ENCODE measurements at places on chromosomes 7 and 10.
A peak's percentile ranks its signal among the peaks of the same experiment; 100 is the strongest.

- DNase-seq: no peak
These were observed 300.2 kb downstream of the NEBL start for GRCh38 chr10:20596911-20597310.

DNA sequence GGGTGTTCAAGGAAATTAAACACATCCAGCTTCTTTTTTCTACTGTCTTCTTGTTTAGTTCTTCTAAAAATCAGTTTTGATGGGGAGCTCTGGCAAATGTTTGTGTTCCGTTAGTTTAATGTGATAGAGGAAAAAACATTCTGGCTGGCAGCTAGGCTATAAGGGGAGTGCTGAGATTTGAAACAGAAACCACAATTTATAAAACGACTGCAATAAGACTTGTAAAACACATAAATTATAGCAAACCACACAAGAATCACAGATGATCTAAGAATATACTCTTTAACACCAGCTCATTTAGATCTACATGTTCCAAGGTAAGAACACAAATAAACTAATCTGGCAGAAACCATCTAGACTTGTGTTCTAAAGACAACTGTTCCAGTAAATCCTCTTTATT lies 425.5 kb downstream of the CNTNAP2 start:
- no peak for DNase-seq

DNA sequence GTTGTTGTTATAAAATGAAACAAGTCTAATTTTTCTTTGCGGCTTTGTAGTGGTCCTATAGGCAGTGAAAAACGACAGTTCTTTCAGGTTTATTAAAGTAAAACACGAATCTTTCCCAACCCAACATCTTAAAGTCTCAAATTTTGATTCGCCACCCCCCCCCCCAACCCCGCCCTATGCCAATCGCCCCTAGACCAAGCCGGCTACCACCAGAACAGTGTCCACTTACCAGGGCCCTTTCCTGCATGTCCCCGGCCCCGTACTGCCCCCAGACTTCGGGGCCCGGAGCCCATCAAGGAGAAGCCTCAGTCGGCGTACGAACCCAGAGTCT lies 335 bp upstream of the CHCHD1 start:
- no peak for DNase-seq

DNA sequence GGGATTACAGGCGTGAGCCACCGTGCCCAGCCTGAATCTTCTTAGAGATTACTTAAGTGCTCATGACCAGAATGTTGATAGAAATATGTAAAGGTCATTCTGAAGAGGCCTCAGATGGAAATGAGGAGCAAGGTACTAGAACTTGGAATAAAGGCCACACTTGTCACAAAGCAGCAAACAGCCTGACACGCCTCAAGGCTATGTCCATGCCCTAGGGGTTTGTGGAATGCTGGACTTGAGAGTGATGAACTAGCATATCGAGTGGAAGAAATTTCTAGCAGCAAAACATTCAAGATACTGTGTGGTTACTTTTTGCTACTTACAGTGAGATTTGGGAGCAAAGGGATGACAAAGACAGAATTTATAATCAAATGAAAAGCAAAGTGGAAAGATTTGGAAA lies 39.0 kb downstream of the ZNF438 start:
- DNase-seq: no peak

DNA sequence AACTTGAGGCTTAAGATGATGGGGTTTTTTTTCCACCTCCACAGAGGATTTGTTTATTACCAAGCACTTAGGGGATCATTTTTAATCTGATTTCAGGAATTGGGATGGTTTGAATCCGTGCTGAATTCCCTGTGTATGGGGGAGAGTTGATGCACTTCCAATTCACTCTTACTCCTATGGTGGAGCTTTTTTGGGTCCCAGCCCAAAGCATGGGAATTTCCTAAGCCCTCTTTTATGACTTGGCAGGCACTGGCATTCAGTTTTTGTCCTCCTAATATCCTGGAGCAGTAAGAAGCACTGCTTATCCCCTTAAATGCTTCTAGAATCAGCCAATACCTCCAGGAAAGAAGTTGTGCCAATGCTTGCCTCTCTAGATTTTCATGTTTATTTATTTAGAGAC lies 78.7 kb downstream of the HYCC1 start:
- no peak for DNase-seq

GRCh38 chr7:81075150-81075549 lies 156.3 kb upstream of the SEMA3C start:
- no peak for DNase-seq

- no peak for DNase-seq
These were observed 62.7 kb downstream of the WAC start for GRCh38 chr10:28595613-28596012.

DNA sequence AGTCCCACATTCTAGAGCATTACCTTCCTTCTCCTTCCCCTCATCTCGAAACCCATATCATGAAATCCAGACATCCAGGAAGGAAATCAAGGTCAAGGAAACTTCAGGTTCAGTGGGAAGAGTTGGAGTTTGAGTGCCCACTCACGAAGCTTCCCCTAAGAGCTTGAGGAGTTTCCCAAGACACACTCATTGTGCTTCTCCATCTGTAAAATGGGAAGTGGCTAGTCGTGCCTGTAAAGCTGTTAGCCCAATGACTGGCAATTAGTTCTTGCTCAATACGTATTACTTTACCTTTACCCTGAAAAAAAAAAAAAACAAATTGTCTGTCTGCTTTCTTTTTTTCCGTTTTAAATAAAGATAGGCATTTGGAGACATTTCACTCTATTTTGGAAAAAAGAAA lies 42.3 kb downstream of the GPAM start:
- no peak for DNase-seq

DNA sequence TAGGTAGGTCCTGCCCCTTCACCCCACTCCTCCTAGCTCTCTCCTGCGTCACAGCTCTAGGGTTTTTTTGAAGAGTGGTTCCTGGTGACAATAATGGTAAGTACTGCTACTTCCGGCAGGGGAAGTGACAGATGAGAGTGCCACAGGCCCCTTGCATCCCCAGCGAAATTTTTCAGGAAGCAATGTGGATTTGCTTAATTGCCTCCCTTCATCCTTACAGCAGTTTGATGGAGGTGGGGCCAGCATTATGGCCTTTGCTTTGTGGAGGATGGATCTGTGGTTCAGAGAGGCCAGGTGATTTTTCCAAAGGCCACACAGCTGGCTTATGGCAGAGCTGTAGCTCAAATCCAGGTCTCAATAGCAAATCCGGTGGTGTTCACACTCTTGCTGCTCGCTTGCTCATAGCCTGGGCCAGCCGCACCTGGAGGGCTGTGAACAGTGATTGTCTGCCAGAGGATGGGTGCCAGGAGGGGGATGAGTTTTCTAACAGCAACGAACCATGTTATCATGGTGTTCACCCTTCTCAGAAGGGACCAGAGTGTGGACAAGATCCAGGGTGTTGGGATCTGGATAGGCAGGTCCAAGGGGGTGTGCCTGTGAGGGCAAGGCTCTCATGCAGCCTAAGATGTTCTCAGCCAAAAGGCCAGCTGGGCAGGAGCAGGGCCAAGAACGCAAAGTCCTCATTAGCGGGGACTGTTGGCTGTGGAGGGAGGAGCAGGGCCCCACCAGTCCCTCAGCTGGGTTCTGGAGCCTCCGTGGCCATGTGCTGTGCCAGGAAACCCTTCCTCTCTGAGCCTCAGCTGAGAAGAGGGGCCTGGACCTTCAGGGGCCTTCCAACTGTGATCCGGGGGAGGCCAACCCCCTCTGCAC lies 89.0 kb downstream of the EMX2 start:
- peak; percentile 35 for DNase-seq

GRCh38 chr10:45044290-45044689 lies 43.6 kb downstream of the ZNF22 start:
- no peak for DNase-seq

DNA sequence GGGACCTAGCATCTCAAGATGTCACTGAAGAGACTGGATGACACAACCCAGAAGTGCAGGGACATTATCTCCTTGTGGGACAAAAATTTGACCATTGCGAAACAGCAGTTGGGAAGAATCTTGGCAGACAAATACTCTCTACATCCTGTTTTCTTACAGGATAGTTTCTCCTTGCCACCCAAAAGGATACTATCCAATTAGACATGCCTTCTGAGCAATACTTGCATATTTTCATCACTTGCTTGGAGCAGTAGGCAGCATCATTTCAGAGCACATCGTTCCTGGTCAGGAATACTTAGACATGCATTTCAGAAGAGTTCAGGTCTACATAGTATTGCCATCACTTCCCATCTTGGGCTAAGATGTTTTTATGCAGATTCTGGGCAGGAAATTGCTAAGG lies 56.8 kb downstream of the FAS start:
- no peak for DNase-seq

- no peak for DNase-seq
These were observed 75.8 kb downstream of the GOLGA7B start for GRCh38 chr10:97925308-97925938.

DNA sequence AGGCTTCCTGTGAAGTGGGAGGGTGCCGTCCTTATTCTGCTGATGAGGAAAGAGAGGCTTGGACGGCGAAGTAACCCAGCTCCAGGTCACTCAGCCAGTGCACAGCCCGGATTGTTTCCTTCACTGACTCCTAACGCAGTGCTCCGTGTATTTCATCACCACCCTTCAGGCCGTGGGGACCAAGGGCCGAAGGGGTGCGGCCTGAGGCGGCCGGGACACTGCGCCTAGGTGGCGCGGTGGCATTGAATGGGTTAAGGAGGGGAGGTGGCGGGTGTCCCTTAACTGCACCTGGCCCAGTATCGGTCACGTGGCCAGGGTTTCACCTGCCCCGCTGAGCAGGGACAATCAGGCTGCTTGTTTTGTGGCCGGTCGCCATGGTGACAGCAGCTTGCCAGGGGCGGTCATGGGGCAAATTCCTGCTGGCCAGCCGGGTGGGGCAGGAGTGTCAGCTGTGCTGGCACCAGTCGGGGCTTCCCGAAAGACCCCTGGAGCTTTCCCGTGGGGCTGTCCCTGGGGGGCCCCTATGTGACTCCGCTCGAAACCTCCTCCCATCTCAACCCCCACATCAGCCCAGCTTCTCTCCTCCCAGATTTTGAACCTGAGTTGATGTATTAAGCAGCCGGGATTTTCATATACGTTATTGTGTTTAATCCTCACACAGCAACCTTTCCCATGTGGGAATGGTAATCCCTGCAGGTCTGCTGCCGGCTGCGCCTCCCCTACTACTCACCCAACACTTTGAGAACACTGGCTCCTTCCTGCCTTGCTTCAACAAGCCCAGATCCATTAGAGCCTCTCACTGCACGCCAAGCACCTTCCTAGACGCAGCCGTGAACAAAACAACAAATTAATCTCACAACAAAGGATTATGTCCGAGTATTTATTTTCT lies 4.4 kb upstream of the ABHD11 start:
- DNase-seq: no peak

DNA sequence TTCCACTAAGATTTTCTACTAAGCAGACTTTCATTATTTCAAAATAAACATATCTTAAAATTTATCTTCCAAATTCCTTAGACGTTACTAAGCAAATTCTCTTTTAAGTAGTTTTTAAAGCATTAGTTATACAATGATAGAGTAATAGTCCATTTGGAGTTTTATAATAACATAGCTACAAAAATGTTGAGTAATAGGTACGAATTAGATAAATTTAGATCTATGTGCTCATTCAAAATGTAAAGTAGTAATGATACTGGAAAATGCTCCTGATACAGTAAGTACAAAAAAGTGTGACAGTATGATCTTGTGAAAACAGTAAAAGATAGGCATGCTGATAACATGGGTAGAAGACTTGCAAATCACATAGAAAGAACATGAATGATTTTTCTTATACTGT lies 4.5 kb downstream of the DMTF1 start:
- no peak for DNase-seq

GRCh38 chr7:43362652-43363034 lies 220.3 kb upstream of the STK17A start:
- DNase-seq: no peak

- no peak for DNase-seq
These were observed 41.7 kb downstream of the CHCHD3 start for GRCh38 chr7:133040178-133040577.

DNA sequence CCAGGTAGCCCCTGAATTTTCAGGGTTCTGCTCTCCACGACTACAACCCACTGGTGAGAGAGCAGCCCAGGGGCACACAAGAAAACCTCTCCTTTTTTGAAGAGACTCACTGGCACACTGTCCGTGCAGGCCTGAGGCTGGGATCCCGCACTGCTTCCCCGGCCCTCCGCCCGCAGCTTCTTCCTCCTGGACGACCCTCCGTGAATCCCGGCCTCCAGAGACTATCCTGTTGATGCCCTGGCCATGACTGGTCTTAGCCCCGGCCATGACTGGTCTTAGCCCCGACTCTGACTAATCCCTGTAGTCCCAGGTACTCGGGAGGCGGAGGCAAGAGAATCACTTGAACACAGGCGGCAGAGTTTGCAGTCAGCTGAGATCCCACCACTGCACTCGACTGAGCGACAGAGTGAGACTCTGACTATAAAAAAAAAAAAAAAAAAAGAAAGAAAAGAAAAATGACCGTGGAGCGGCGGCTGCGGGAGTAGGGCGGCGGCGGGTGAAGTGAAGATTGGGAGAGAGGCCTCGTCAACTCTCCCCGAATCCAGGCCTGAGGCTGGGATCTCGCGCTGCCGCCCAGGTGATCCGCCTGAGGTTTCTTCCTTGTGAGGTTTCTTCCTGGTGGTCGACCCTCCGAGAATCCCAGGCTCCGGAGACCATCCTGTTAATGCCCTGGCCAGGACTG lies 196.4 kb downstream of the ZNF716 start:
- DNase-seq: no peak

DNA sequence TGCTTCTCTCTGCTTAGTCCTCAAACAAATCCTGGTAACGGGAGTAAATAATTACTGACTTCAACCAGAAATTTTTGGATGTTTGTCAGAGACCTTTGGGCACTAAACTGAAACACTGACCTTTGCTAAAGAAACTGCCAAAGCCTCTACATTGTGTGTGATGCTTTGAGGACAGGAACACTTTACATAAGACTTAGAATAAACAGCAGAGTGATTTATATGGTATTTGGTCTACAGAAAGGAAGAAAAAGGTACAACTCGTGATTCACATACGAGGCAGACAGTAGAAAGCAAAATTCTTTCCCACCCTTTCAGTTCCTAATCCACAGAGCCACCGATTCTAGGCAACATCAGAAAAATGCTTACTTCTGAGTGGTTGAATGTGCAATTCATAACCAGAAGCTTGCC lies 59.8 kb downstream of the SLC16A12 start:
- no peak for DNase-seq

GRCh38 chr7:155208681-155209477 lies 88.8 kb upstream of the INSIG1 start:
- no peak for DNase-seq

- no peak for DNase-seq
These were observed 136.6 kb upstream of the CCDC6 start for GRCh38 chr10:60042914-60043313.

GRCh38 chr7:15158141-15158810 lies 255.7 kb upstream of the DGKB start:
- no peak for DNase-seq

DNA sequence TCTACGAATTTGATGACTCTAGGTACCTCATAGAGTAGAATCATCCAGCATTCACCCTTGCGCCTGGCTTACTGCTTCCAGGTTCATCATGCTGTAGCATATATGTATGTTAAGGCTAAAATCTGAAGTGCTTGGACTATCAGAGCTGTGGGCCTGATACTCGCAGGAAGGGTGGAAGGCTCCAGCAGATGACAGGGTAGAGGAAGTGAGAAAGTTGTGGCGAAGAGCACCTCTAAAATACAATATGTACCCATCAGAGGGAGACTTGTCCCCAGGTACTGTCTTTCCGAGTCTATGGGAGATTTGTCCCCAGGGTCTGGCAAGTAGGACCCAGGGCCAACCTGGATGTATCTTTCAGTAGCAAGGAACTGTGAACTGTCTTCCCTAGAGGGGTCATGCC lies 48.1 kb upstream of the PLEKHA1 start:
- no peak for DNase-seq

All from posterior cingulate gyrus (tissue), 11 donors.